ENCODE measurements at places on chromosomes 13 and 19.

DNA sequence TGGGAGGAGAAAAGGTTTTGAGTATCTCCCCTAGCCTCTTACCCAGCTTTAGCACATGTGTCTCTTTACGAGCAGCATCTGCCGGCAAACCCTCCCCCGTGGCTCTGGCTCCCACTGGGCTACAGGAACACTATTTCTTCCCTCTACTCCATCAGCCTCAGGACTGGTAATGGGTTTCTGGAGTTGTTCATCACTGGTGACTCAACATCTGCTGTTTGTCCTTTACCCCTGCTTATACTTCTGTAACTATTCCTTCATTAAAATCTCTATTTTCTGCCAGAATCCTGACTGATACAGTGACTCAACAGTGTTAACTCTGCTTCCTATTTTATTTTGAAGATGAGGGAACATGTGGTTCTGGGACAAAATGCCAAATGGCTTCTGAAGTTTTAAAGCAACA lies 437.3 kb upstream of the HTR2A start:
- DNase-seq, result no peak

GRCh38 chr19:28426730-28427225 lies 786.2 kb downstream of the UQCRFS1 start:
- peak; percentile 48 for DNase-seq

GRCh38 chr19:33413426-33413725 lies 39.9 kb downstream of the CEBPG start:
- DNase-seq, result no peak

GRCh38 chr13:76707360-76707759 lies 178.8 kb downstream of the KCTD12 start:
- no peak for DNase-seq

DNA sequence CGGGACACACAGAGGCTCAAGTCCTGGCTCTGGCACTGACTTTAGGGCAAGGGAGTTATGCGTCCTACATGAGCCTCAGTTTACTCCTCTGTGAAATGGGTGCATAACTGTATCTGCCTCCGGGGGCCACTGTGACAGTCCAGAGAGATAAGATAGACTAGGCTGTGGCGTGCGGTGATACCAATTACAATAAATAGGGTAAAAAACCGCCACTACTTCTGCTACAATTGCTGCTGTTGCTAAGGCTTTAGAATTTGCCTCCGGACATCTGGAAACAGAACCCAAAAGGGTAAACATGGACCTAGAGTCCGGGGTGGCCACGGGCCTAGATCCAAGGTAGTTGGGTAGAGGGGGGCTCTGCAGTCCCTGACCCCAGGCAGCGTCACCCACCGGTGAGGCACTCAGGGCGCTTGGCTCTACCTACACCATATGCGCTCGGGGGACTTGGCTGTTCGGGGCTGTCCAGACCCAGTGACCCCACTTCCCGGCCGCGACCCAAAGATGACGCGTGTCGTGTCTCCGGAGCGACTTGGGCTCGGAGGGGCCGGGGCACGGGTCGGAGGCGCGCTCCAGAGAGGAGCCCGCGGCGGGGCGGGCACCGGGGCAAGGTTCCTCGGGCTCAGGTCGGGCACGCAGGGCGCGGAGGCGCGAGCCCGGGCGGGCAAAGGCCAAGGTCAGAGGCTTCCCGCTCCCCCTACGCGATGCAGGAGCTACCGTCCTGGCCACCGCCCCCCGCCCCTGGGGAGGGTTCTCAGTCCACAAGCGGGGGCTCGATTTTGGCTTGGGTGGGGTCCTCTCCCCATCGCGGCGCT lies 1.1 kb downstream of the INSR start:
- DNase-seq, result no peak

GRCh38 chr19:31252441-31252840 lies 96.8 kb downstream of the TSHZ3 start:
- DNase-seq, result no peak

DNA sequence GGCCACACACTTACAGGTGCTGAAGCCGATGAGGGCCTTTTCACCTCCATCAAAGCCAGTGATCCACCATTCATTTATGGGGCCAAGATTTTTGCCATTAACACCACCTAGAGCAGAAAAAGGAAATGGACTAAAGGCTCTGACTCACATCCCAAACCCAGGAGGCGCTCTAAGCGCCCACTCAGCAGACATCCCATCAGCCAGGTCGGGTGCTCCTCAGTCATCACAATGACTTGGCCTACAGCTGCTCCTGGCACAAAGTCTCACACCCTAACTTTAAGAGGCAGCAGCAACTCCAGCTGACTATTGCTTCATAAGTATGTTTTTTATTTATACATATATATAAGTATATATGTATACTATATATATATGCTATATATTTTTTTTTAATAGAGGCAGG lies 36.1 kb upstream of the EIF3G start:
- DNase-seq, result no peak

GRCh38 chr13:64755961-64756360 lies 2474.2 kb downstream of the PCDH9 start:
- DNase-seq, result no peak

- no peak for DNase-seq
Measured at GRCh38 chr13:32976912-32977311, 39.3 kb upstream of the KL start.

DNA sequence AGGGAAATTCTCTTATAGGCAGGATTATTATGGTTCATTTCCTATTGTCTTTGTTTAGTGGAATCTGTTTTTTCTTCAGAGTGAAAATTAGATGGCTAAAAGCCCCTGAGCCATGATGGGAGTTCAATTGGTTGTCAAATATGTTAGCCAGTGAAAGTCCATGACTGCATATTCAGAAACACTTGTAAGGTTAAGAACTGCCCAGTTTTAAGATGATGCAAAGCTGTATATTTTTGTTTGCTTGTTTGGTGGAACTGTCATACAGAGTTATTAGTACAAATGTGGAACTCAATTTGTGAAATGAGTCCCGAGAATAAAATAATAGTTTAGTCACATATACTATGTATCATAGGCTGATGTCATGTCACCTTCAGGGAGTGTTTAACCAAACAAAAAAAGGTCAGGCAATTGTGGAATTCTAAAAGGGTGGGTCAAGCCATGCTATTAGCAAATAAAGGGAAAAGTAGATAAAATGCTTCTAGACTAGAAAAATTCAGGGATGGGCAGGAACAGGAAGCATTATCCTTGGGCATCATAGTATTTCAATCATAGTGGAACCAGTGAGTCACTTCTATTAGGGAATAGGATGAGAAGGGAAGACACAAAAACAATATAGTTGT lies 248.3 kb upstream of the SLITRK1 start:
- DNase-seq, result no peak

- DNase-seq, result no peak
Measured at GRCh38 chr13:28755546-28755870, 36.7 kb upstream of the SLC46A3 start.

DNA sequence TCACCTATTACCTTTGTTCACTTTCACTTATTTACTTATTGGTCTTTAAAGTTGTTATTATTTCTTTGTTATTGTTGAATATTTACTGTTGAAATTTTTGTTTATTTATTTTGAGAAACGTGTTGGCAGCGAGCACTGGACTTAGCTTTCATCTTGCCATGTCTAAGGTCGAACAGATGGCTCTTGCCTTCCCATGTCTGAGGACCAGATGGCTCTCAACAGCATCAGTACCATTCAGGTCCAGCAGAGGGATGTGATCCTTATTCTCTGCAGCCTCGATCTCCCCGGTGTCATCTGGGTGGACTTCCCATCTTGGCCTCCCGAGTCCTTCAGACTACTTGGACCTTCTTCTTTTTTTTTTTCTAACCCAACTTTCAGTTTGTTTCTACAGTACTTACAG lies 1437.6 kb downstream of the UQCRFS1 start:
- no peak for DNase-seq

DNA sequence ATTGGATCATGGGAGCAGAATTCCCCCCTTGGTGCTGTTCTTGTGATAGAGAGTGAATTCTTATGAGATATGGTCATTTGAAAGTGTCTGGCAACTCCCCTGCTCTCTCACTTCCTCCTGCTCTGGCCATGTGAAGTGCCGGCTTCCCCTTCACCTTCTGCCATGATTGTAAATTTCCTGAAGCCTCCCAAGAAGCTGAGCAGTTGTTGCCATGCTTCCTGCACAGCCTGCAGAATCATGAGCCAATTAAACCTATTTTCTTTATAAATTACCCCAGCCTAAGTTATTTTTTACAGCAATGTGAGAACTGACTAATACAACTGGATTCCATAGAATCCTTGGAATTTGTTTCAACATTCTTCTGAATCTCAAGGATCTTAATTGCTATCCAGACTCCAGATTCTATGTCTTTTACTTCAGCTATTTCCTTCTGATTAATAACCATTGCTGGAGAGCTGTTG lies 328.1 kb downstream of the SLITRK5 start:
- DNase-seq, result no peak

GRCh38 chr13:78468621-78469020 lies 134.7 kb downstream of the POU4F1 start:
- no peak for DNase-seq

GRCh38 chr19:56748378-56748777 lies 76.8 kb upstream of the ZNF835 start:
- no peak for DNase-seq

DNA sequence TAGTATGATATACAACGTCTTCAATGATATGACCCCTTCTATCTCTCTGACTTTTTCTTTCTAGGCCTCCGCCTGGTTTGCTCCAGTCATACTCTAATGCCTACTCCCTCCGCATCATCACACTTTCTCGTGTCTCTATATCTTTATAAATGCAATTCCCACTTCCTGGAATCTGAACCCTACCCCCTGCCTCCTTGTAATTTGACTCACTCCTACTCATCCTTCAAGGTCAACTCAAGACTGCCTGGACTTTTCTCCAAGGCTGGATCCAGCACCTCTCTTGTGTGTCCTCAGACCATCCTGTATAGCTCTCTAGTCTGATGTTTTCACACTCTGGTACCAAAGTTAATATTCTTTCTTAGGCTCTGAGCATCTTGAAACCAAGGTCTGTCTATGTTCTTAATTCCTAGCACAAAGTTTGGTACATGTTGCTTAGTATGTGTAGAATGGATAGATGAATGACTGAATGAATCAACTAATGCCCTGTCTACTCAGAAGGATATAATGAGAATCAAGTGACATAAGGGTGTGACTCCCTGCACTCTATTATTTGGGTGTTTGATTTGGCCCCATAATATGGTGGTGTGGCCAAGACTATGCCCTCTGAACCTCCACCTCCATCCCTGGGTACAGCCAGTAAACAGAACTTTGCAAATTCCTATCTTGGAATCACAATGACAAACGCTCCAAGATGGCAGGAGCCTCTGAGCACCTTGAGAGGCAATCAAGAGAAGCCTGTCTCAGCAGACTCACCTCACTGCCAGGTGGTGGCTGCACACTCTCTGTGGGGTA lies 74.3 kb upstream of the SERP2 start:
- no peak for DNase-seq

GRCh38 chr13:99812625-99813024 lies 158.9 kb downstream of the ZIC5 start:
- no peak for DNase-seq

GRCh38 chr13:90500569-90500968 lies 846.9 kb upstream of the MIR17HG start:
- no peak for DNase-seq

DNA sequence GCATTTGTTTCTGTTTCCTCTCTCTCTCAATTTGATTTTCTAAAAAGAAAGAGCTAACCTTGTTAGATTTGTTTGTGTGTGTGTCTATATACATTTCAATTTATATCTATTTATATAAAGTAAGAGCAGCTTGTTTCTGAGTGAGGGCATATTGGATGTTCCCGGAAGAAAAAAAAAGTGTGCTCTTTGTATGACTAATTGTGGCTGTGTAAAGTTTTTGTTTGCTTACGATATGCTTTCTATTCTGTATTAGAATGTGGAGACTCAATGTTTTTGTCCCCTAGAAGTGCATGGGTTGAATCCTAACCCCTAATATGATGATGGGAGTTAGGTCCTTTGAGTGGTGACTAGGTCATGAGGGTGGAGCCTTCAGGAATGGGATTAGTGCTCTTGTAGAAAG lies 66.6 kb upstream of the C1QTNF9B start:
- no peak for DNase-seq

- DNase-seq, result no peak
Measured at GRCh38 chr13:40070357-40070756, 414.9 kb downstream of the COG6 start.

GRCh38 chr13:108929532-108930206 lies 300.3 kb downstream of the MYO16 start:
- no peak for DNase-seq

DNA sequence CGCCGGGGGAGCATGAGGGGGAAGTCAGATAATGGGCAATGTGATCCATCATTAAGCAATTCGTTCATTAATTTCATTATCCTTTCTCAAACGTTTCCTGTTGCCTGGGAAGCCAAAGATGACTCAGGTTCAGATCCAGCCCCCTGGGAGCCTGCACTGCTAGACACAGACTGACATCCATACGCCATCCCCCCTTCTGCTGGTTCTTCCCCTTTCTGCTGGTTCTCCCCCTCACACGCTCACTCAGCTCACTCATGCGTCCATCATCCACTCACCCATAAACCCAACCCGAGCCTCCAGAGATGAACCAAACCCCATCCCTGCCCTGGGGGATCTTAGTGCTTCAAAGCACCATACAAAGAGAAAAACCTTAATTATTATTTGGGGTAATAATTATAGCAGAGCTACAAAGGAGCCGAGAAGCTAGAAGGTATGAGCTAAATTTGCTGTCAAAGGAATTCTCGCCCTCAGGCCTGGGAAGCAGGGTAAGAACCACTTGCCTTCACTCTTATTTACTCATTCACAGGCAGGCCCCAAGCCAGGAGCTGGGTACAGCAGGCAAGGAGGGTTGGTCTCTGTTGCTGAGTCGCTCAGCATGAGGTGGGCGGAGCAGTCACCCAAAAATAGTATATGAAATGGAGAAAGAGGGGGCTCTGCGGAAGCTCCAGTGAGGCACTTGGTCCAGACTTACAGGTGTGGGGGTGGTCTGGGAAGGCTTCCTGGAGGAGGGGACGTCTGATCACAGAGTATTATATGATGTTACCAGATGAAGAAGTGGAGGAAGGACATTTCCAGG lies 7.0 kb upstream of the ZNF444 start:
- no peak for DNase-seq

DNA sequence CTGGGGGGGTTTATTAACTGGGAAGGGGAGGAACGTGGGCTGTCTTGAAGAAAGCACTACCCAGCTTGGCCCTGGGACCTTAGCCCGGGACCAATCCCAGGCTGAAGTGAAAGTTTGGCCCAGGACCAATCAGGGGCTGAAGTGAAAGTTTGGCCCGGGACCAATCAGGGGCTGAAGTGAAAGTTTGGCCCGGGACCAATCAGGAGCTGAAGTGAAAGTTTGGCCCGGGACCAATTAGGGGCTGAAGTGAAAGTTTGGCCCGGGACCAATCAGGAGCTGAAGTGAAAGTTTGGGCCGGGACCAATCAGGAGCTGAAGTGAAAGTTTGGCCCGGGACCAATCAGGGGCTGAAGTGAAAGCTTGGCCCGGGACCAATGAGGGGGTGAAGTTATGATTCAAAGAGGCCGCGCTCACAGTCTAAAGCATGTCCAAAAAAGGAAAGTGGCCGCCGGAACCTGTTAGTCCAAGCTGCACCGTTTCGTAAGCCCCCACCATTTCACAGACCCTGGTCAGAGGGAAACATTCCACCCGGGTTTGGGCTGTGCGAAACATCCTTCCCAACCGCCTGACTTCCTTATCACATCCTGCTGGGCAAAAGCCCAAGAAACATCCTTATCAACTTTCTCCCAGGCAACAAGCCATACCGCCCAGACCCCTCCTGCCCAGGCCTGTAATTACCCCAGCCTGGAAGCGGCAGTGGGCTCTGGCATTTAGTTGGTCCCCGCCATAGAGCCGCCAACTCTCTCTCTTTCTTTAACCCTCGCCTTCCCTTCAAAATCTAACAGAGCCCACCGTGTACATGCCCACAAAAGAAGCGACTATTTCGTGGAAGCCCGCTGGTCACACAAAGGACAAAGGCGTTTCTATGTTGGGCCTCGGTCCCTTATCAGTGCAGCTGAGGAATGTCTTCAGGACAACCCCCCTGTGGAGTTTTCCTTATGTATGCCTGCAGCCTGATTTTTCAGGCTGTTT lies 1.1 kb downstream of the ZNF850 start:
- DNase-seq, result no peak
